ENCODE measurements at places on chromosomes 2 and 18.
A peak's percentile ranks its signal among the peaks of the same experiment; 100 is the strongest.

- peak; percentile 78 for DNase-seq
These were observed 26.6 kb upstream of the DPP4 start for GRCh38 chr2:162100579-162100978.

- DNase-seq, result peak; percentile 85
These were observed 172.5 kb downstream of the MAIP1 start for GRCh38 chr2:200127848-200128247.

GRCh38 chr2:44200011-44200410, 31.3 kb downstream of the PPM1B start:
- no peak for DNase-seq

DNA sequence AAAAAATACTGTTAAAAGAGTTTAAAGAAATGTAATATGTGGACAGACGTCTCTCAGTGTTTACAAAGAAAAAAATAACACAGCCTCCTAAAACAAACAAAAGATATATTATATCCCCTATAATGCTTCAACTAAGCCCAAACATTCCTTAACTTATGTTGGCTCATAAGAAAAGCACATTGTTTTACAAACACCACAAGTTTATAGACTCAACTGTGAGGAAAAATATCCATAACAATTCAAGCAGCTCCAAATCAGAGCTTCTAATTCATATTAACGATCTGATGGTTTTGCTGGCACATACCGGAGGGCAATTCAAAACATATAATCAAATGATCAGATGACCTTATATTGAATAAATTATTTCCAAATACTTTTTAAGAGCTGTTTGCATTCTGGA, 5.5 kb downstream of the LPIN2 start:
- no peak for DNase-seq

- DNase-seq, result no peak
These were observed 44.3 kb upstream of the CAB39 start for GRCh38 chr2:230668184-230668938.

GRCh38 chr18:39486268-39486667, 1920.7 kb upstream of the CELF4 start:
- DNase-seq, result no peak

- DNase-seq, result no peak
These were observed 12.8 kb downstream of the FARSB start for GRCh38 chr2:222643134-222643533.

DNA sequence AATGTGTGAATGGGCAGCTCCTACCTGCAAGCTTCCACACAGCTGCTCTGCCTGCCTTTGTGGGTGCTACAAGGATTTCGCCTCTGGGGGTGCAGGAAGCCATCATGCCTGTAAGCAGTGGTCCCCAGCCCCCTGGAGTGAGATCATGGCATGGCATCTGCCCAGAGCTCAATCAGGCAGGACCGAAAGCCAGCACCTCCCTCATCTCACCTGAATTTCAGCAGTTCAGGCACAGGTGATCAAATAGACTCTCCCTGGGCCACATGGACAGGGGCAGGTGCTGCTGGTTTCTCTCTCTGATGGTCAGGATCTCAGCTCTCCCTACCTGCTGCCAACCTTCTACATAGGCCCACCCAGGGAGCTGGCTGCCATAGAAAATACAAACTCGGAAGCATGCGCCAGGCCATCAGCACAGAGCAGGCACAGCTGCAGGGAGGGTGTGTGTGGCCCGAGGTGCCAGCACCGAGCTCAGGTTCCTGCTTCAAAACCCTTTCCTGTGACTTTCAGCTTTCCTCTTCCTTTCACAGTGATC, 133.2 kb upstream of the ID2 start:
- DNase-seq, result no peak

DNA sequence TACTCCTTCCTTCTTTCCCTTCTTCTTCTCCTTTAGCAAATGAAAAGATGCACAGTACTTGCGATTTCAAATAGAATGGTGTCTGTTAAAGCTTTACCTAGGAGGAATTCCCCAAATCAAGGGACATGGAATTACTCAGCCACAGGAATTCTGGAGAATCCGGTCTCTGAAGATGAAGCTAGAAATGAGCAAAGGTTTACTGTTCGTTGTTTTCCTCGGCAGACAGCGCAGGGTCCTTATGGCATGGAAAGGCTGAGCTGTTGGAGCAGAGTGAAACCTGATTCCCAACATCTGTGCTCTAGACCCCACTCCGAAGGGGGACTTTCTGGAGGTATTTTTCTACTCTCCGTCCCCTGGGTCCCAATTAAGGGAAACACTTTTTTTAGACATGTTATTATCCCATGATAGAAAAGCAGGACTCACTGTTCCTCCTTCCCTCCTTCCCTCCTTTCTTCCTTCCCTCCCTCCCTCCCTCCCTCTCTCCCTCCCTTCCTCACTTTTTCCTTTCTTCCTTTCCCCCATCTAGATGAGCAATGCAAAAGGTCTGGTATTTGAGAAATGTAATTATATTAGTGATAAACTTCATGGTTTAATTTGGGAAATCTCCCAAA, 47.1 kb downstream of the CDCA7 start:
- DNase-seq, result peak; percentile 18

DNA sequence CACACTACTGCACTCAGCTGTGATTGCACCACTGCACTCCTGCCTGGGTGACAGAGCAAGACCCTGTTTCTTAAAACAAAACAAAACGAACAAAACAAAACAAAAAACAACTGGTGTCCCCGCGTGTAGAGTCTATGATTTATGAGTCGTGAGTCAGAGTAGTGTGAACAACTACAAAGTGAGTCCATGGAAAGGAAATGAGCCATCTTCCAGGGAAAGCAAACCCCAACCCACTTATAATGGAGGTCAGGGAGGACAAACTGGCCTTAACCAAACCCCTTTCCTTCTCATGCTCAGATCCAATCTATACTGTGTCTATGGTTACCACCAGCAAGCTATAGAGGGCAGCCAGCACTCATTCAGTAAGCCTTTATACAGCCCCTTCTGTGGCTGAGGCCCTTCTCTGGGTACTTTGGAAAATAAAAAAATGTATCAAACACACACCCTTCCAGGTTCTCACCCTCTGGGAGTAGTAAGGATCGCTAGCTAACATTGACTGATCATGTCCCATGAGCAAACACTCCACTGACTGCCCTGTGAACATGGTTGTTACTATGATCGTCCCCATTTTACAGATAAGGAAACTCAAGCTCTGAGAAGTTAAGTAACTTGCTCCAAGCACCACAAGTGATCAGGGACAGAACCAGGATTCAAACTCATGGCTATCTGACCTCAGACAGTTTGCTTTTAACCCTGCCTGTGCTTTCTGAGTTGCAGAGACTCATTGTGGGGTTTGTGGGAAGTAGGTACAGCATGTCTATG, 24.7 kb upstream of the COLEC12 start:
- DNase-seq, result no peak

GRCh38 chr2:186913870-186914269, 64.9 kb upstream of the ZSWIM2 start:
- no peak for DNase-seq

- no peak for DNase-seq
These were observed 73.1 kb downstream of the AAK1 start for GRCh38 chr2:69570474-69570873.

DNA sequence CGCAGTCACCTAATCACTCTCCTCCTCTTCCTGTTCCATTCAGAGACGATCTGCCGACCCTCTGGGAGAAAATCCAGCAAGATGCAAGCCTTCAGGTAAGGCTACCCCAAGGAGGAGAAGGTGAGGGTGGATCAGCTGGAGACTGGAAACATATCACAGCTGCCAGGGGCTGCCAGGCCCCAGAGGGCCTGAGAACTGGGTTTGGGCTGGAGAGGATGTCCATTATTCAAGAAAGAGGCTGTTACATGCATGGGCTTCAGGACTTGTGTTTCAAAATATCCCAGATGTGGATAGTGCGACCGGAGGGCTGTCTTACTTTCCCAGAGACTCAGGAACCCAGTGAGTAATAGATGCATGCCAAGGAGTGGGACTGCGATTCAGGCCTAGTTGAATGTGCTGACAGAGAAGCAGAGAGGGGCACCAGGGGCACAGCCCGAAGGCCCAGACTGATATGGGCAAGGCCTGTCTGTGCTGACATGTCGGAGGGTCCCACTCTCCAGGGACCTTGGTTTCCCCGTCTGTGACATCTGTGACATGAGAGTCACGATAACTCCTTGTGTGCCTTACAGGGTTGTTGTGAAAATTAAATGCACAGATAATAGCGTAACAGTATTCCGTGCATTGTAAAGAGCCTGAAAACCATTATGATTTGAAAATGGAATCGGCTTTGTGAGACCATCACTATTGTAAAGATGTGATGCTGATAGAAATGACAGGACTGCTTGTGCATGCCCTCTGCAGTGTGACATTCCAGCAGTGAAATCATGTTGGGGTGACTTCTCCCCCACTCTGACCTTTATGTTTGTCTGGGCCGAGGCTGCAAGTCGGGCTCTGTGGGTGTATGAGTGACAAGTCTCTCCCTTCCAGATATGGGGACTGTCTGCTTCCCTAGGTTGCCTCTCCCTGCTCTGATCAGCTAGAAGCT, 510 bp downstream of the IL1RN start:
- DNase-seq, result no peak

DNA sequence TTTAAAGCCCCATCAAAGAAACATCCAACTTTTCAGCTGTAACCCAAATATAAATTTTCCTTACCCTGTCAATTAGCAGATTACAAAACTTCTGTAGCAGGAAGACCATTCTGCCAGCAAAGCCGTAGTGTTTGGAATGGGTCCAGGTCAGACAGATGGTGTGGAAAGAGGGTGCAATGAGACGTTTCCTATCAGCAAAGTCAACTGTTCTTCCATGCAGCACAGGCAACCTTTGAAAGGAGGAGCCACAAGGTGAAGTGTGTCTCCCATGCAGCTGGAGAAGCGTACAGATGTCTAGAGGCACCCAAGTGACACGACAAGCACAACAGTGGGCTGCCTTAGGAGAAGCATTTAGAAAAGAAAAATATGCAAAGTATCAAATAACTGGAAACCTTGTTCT, 83.7 kb downstream of the SP3 start:
- no peak for DNase-seq

DNA sequence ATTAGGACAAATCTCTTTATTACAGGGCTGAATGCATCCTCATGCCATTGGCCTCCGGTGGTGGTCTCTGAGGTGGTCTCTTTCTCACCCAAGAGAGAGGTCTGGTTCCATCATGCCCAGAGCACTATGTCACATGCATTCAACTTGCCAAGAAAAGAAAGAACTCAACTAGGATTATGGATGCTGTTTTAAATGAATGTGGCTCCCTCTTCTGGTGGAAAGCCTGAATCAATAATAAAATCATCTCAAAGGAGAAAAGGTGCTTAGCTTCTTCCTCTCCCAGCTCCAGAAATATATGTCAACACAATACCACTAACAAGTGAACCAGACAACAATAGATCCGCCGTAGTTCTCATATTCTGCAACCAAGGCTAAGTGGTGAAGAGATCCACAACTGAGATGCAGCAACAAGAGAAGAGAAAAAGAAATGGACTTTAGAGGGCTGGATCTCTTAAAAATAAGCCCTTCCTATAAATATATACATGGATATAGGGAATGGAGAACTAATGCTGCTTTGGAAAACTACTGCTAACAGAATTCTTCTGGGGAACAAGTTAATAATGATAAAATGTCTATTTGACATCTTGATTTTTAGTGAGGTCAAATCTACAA, 396.8 kb downstream of the NCKAP5 start:
- DNase-seq, result peak; percentile 42

DNA sequence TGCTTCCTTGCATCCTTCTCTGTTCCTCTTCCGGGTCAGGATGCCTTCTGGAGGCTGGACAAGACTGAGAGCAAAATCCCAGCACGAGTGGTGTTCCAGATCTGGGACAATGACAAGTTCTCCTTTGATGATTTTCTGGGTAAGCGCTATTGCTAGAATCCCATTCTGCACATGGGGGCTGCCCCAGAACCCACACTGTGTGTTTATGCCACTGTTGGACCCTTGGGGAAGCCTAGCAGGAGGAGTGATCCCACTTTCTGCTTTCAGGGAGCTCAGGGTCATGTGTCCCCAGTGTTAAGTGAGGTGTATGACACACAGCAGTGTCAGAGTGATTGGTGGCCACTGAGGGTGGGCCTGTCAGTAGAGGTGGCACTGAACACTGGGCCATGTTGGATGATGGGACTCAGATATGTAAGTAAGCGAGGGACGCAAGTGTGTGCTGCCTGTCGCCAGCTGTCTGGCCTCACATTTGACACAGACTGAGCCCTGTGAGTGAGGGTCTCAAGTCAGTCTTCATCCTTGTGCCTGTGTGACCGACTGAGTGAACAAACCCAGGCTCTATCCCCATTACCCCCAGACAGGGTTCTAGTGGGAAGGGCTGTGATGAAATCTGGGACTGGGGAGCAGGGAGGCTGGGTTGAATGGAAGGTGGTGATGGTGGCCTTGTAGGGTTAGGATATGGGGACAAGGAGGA, 220.9 kb downstream of the DYSF start:
- no peak for DNase-seq

- no peak for DNase-seq
These were observed 745.0 kb downstream of the CBLN2 start for GRCh38 chr18:71798986-71799673.

DNA sequence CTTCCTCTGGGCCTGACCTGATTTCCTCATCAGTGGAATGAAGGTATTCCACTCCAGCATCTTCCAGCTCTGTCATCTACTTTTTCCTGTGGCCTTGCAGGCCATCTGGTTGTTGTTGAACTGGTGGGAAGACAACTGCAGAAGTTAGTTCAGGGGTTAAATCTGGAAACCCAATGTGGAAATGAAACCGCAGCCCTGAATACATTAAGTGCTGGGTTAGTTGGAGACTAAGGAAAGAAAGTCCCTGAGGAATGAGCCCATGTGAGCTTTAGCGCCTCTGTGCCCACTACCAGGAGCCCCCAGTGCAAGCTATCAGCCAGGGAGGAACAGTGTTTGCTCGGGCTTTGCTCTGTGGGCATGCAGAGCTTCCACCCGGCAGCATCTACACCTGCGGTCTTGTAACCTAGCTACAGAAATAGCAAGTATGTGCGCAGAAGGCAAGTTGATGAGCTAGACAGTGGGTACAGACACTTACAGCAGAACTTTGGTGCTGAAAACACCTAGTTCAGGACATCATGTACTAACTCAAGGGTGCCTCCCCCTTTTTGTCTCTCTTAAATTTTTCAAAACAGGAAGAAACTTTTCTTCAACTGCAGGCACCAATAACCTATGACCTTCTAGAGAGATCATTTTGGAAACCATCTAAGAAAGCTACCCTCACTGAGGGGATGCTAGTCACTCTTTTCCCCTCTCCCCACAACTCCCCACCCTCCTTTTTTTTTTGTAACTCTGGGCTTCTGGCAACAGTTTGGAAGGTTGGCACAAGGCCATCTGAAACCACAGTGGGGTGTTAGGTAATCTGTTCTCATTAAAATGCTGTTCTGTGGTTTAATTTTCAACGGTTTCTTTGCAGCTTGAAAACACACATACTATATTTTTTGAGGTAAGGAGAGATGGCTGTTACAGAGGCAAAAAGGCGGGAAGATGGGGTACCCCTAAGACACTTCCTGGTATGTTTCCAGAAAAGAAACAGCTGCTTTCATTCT, 18.3 kb upstream of the CXCR4 start:
- DNase-seq, result no peak

DNA sequence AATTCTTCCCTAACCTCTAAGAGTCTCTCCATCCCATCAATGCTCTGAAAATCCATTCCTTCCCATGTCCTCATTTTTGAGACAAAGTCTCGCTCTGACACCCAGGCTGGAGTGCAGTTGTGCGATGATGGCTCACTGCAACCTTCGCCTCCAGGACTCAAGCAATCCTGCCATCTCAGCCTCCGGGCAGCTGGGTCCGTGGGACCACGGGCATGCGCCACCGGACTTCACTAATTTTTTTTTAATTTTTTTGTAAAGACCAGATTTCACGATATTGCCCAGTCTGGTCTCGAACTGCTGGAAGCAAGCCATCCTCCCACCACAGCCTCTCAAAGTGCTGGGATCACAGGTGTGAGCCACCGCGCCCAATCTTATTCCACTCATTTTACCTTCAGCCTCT, 1.6 kb downstream of the FEZ2 start:
- no peak for DNase-seq

Measured in large intestine (tissue), 12 donors.